CD4-positive, alpha-beta memory T cell (primary cell): ENCODE measurements at places on chromosomes 12 and 14. TPM values are rescaled to one million over a fixed set of nuclear protein-coding genes. Genes with fewer than 3 reads are reported as not detected.

Gene FAM181A
- total RNA-seq, result not detected

- peak; percentile 50 for DNase-seq
These were observed 590 bp upstream of the CEBPE start for GRCh38 chr14:23119363-23120327.

- DNase-seq, result no peak
These were observed 54.5 kb upstream of the MMP17 start for GRCh38 chr12:131773582-131774221.

- no peak for DNase-seq
These were observed 1252.8 kb upstream of the SEL1L start for GRCh38 chr14:82786483-82786880.

GRCh38 chr14:74133833-74134481, 49.2 kb downstream of the LIN52 start:
- DNase-seq, result no peak

DNA sequence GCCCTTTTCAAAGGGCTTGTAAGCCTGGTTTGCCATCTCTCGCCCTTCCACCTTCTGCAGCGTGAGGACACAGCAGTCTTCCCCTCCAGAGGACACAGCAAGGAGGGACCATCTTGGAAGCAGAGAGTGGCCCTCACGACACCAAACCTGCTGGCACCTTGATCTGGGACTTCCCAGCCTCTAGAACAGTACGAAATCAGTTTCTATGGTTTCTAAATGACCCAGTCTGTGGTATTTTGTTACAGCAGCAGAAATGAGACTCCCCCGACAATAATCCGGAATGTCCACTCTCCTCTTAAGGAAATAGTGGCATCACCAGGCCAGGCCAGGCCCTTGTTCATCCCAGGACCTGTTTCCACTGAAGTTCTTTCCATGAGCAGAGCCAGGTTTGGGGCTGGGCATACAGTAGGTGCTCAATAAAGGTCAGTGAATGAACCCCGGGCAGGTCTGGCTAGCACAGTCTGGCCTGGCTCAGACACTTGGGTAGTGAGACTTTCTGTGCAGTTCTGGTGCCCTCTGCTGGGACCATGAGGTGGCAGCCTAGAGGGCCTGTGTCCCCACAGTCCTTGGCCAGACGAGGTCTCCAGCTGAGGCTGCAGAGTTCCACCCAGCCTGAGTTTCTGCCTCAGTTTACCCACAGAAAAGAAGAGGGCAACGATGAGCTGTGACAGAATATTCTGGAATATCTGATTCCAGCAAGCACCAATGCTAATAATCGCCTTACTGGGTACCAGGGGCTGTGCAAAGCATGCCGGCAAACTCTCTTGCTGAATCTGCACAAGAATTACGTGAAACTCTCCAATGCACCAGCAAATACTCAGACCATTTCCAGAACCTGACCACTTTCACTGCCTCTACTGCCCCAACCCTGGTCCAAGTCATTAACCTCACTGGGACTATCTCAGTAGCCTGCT, 14.0 kb downstream of the ABCB9 start:
- peak; percentile 65 for DNase-seq
